ENCODE measurements at places on chromosomes 5 and 9.

- DNase-seq: no peak
Observed at GRCh38 chr9:38162332-38163211, 93.5 kb upstream of the SHB start.

- no peak for DNase-seq
Observed at GRCh38 chr5:87786471-87786870, 373.7 kb upstream of the CCNH start.

DNA sequence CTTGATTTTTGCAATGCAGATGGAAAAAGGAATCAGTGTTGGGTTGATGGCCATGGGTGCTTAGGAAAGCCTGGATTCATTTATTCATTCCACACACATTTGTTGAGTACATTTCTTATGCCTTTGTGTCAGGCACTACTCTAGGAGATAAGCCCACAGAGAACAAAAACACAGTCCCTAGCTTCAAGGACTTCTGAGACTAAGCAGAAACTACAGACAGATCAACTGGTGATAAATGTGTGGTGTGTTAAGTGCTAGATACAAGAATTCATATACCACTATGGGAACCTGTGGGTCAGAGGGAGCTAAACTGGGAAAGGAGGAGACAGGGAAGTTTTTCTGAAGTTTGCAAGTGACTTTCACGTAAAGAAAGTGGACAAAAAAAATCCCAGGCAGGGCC lies 119.9 kb downstream of the CEMIP2 start:
- no peak for DNase-seq

GRCh38 chr5:82278711-82279370 lies 687 bp upstream of the RPS23 start:
- DNase-seq: no peak

- no peak for DNase-seq
Observed at GRCh38 chr5:160867976-160868375, 16.0 kb upstream of the ATP10B start.

GRCh38 chr9:111484572-111484894 lies 350 bp upstream of the ECPAS start:
- no peak for DNase-seq

GRCh38 chr9:70802206-70802605 lies 319.2 kb downstream of the TRPM3 start:
- DNase-seq: no peak

GRCh38 chr9:2477755-2478154 lies 143.8 kb upstream of the VLDLR start:
- no peak for DNase-seq

DNA sequence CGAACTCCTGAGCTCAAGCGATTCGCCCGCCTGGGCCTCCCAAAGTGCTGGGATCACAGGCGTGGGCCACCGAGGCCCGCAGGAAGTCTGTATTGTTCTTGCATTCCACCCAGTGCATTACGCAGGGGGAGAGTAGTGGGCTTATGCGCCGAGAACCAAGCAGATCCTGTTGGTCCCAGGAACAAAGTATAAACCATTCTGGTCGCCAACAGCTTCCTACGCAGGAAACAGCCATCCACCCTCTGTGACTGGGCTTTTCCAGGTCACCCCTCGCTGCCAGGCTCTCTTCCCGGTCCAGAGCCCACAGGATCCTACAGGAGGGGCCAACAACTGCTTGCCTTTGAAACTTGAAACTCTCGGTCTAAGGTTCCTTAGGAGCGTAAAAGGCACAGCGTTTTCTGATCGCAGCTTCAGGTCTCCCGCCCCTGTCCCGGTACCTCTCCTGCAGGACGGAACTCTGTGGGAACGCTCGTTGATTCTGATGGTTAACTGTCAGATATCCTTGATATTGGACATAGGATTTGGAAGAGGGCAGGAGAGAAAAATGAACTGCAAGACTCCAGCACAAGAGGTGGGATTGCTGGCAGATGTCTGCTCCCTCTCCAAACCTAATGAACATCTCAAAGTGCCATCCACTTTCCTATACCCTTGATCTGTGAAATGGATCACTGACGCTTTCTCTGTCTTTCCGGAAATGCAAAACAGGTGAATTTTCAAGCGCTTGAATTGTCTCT lies 4.2 kb upstream of the ANXA2R start:
- no peak for DNase-seq

DNA sequence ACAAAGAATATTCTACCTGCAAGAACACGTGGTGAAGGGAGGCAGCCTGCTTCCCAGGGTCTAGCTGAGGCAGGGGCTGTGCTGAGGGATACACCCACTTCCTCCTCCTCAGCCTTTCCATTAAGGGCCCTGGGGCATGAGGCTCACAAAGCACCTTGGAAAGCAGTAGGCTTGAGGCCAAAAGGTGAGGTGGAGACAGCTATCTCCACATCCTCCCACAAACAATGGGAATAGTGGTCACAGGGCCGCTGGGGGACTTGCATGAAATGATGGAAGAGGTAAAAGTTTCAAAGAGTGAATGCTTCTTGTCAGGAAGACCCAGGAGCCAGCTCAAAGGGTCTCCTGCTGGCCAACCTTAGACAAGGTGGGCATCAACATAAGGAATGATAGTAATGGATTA lies 207.9 kb downstream of the CDK5RAP2 start:
- DNase-seq: no peak

GRCh38 chr9:124218438-124218982 lies 39.2 kb upstream of the NEK6 start:
- no peak for DNase-seq

GRCh38 chr9:7777771-7778170 lies 21.8 kb downstream of the DMAC1 start:
- no peak for DNase-seq

DNA sequence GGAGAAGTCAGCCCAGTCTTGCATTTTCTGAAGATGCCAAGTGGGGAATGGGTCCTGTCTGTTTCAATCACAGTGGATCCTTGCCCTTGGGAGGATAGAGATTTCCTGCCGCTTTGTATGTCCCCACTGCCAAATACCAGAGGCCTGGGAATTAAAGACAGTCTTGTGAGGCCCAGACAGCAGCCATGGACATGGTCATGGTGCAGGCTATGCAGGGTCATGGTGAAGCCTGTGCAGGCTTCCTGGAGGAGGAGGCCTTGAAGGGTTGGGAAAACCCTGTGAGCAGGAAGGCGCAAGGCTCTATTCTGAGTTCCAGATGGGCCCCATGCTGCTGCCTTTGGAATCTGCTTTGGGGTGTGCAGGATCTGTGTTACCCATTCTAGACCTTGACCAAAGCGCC lies 57.3 kb upstream of the PITX1 start:
- no peak for DNase-seq

- no peak for DNase-seq
Observed at GRCh38 chr5:159921721-159922120, 5.4 kb downstream of the ADRA1B start.

GRCh38 chr5:41199660-41200059 lies 13.7 kb downstream of the C6 start:
- no peak for DNase-seq

- DNase-seq: no peak
Observed at GRCh38 chr5:40683305-40683704, 3.6 kb downstream of the PTGER4 start.

GRCh38 chr9:128081056-128081455 lies 13.0 kb downstream of the SLC25A25 start:
- no peak for DNase-seq

DNA sequence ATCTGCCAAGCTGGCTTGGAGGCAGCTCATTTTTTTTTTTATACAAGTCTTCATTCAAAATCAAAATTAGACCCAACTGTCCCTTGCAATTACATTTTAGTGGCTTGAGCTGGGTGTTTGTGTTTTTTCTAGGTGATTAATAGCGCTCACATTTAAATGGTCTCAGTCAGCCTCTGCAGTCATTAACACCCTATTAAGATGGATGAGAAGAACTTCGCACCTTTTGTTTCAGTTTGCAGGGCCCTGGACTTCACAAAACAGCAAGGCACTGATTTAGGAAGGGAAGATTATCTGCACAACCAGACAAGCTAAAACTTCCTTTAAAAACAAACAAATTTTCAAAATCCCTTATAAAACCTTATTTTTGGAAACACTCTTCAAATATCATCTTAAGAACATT lies 374.8 kb downstream of the EFNA5 start:
- no peak for DNase-seq

DNA sequence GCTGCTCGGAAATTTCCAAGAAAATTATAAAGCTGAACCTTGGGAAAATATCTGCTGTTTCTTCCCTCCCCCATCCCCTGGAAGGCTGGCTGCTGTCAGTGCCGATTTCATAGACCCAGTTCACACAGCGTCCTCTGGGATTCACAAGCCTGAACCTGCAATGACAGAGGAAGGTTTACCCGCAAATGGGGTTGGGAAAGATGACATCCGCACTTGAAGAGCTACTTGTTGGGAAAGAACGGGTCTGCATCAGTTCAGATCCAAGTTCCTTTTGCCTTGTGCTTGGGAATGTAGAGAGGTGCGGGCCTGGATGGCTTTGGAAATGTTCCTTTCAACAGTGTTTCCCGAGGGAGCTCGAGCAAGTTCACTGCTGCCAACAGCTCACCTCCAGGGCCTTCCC lies 13.9 kb downstream of the PCDH12 start:
- no peak for DNase-seq

GRCh38 chr5:138504799-138505198 lies 38.2 kb downstream of the ETF1 start:
- DNase-seq: no peak

DNA sequence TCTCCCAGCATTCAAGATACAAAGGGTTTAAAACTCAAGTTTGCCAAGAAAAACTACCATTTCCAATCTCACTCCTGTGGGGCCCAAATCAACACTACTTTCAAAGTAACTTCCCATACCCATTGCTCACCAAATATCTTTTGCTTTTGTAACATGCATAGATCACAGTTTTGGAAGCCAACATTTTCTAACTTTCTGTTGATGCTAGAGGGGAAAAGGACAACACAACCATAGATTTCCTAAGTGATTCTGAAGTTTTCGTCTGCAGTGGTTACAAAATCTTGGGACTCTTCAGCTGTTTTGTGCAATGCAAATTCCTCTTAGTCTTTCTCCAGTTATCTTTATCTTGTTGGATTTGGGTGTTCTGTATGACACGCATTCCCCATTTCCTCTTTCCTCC lies 94.1 kb upstream of the PAPPA start:
- no peak for DNase-seq

GRCh38 chr5:6394429-6395101 lies 16.2 kb upstream of the MED10 start:
- no peak for DNase-seq

GRCh38 chr9:136316271-136316751 lies 11.0 kb upstream of the GPSM1 start:
- no peak for DNase-seq

GRCh38 chr9:120532475-120532874 lies 47.5 kb downstream of the CDK5RAP2 start:
- DNase-seq: no peak

DNA sequence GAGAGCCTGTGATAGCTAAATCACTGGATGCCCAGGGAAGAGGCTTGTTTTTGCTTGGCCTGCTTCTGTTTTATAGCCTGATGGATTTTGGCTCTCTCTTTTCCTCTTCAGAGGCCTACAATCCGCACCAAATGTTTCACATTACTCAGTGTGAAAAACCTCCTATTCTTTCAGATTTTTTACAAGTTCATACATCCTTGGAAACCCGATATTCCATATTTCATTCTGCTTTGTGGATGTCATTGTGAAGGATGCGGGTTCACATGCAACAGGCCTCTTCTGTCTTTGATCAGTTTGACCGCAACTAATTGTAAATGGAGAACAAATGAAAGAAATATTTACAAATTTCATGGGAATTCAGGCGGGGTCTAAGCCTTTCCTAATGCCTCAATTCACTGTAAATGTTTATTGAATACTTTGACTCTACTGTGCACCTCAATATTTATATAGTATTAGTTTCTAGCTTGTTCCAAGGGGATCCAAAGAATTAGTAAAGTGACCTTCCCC lies 269.9 kb downstream of the DMRT2 start:
- no peak for DNase-seq

GRCh38 chr9:76136986-76137385 lies 246.5 kb downstream of the PCSK5 start:
- no peak for DNase-seq

GRCh38 chr9:111902391-111903139 lies 6.0 kb downstream of the UGCG start:
- DNase-seq: no peak

GRCh38 chr5:103582364-103582763 lies 19.8 kb upstream of the NUDT12 start:
- DNase-seq: peak; percentile 31

GRCh38 chr9:113927277-113927676 lies 51.2 kb downstream of the ZNF618 start:
- DNase-seq: no peak

GRCh38 chr5:1319436-1320256 lies 24.8 kb upstream of the TERT start:
- DNase-seq: no peak

- DNase-seq: no peak
Observed at GRCh38 chr9:112556497-112557442, 70.1 kb downstream of the KIAA1958 start.

- DNase-seq: no peak
Observed at GRCh38 chr9:127633216-127633862, 21.3 kb downstream of the STXBP1 start.

DNA sequence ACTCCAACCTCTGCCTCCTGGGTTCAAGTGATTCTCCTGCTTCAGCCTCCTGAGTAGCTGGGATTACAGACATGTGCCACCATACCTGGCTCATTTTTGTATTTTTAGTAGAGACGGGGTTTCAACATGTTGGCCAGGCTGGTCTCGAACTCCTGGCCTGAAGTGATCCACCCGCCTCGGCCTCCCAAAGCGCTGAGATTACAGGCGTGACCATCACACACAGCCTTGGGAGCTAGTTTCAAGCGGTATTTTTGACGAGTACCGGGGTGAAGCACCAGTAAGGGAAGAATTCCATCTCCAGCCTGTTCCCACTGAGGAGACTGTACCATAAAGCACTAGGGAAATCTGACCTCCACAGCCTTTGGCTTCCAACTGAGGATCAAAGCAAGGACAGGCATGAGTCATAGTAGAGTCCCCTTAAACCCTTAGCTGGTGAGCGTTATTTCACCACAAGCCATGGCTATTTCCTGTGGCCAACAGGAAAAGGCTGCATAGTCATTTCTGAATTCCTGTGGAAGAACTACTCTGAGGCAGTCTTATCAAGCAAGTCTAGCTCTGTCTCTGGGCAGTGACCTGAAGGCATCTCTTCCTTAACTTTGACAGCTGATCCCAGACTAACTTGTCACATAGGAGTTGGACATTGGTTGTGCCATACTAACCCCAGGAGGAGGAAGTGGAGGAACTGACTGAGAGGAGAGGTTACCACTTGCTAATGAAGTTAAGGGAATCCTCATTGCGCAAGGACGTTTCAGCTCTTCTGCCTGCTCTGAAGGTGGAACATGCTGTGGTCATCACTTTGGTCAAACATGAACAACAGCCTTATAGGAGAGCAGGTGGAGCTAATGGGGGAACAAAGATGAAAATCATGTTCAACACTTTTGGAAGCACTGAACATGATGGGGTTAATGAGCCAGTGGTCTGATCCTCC lies 85.8 kb upstream of the DMRT1 start:
- no peak for DNase-seq

GRCh38 chr9:113622600-113623400 lies 159.3 kb downstream of the RGS3 start:
- DNase-seq: peak; percentile 68

GRCh38 chr5:133262690-133263089 lies 210.9 kb downstream of the HSPA4 start:
- no peak for DNase-seq

GRCh38 chr5:170960567-170960966 lies 98.7 kb downstream of the RANBP17 start:
- DNase-seq: no peak

Data from glutamatergic neuron (in vitro differentiated cells).